ENCODE measurements at places on chromosomes 13 and 19.

DNA sequence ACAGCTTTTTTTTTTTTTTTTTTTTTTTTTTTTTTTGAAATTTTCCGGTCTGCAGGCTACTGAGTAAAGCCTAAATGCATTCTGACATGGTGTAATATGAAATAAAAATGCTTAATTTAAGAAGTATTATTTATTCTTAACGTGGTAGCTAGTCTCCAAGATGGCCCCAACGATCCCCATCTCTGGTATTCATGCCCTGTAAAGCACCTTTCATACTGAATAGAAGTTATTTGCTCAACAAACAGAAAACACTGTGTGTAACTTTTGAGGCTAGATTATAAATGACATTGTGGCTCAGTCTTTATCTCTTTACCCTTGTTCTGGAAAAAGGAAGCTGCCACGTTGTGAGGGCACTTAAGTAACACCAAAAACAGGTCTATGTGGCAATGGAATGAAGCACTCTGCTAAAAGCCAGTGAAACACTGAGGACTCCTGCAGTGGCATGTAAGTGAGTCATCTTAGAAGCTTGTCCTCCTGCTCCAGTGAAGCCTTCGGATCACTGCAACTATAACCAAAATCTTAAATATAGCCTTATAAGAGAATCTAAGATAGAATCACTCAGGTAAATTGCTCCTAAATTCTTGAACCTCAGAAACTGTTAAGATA, 128.7 kb downstream of the UGGT2 start:
- no peaks in the 10 kb centered on the region for H3K36me3 ChIP-seq
- H3K27me3 ChIP-seq = no peaks in the 10 kb centered on the region
- no peak overlapping the region for H3K4me3 ChIP-seq
- H3K4me1 ChIP-seq = no peaks in the 10 kb centered on the region
- no peak overlapping the region for H3K27ac ChIP-seq
- DNase-seq = no peak

GRCh38 chr19:30367421-30367820, 4.8 kb upstream of the ZNF536 start:
- H3K4me1 ChIP-seq = no peaks in the 10 kb centered on the region
- H3K27ac ChIP-seq = no peak overlapping the region
- H3K36me3 ChIP-seq = no peaks in the 10 kb centered on the region
- DNase-seq = no peak

- H3K36me3 ChIP-seq = no peaks in the 10 kb centered on the region
- DNase-seq = no peak
- no peak overlapping the region for H3K27ac ChIP-seq
- no peaks in the 10 kb centered on the region for H3K4me1 ChIP-seq
Measured at GRCh38 chr13:59890054-59890453, 273.7 kb downstream of the DIAPH3 start.

DNA sequence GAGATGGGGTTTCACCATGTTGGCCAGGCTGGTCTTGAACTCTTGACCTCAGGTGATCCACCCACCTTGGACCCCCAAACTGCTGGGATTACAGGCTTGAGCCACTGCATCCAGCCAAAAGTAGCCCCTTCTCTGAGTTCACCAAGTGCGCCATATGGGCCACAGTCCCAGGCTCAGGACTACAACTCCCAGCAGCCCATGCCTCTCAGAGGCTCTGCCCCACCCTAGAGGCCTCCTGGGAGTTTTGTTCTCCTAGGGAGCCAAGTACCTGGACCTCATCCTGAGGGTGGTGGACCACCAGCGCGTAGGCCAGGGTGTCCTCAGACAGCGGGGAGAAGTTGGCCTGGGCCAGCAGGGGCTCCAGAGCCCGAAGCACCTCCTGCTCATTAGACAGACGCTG, 18.8 kb downstream of the TMEM143 start:
- H3K4me3 ChIP-seq = no peak overlapping the region
- no peak for DNase-seq
- H3K36me3 ChIP-seq = no peaks in the 10 kb centered on the region

DNA sequence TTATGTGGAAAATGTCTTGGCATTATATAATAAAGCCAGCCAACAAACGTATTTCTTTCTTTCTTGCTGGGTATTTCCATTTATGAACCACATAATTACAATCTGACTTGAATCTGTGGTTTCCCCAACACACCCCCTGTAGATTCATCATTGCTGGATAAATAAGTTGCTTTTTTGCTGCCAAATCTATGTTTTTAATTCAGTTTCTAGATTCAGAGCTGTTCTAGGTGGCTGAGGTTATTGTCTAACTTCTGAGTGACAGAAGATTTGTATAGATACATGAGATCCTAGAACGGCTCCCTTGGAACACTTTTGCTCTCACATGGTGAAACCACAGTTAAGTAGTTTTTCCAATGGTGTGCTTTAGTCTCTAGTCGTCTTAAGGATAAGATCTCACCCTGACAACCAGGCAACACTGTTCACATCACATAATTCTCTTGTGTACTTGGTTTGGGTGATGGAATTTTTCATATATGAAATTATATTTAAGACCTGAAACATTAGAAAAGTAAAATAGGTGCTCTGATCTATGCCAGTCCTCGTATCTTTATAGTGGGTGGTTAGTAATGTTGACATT, 239.1 kb downstream of the KLF12 start:
- no peaks in the 10 kb centered on the region for H3K27me3 ChIP-seq
- peaks cover 9% of the 10 kb centered on the region for H3K4me1 ChIP-seq
- H3K27ac ChIP-seq = no peak overlapping the region
- no peak overlapping the region for H3K4me3 ChIP-seq
- no peaks in the 10 kb centered on the region for H3K36me3 ChIP-seq
- no peak for DNase-seq

DNA sequence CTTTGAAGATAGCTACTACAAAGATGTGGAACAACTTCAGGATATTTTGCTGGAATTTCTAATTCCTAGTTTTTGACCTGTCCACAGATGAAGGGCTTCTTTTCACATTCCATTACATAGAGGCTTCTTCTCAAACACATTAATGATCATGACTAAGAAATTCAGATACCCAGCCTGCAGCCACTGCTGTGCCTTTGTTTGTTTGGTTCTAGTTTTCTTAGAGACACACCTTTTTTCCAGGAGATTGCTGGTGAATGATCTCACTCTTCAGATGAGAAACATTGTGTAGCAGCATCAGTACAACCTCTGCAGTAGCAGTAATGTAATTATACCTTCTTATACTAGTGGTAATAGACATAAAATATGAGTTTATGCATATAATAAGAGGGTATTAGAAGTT, 5.0 kb downstream of the TDRD3 start:
- H3K27ac ChIP-seq = no peak overlapping the region
- no peak overlapping the region for H3K4me3 ChIP-seq
- DNase-seq = no peak
- no peaks in the 10 kb centered on the region for H3K27me3 ChIP-seq
- H3K36me3 ChIP-seq = no peaks in the 10 kb centered on the region

GRCh38 chr13:75864718-75865117, 228.6 kb downstream of the LMO7 start:
- H3K27ac ChIP-seq = no peak overlapping the region
- H3K4me1 ChIP-seq = no peaks in the 10 kb centered on the region
- H3K36me3 ChIP-seq = no peaks in the 10 kb centered on the region
- no peak for DNase-seq
- no peaks in the 10 kb centered on the region for H3K27me3 ChIP-seq

DNA sequence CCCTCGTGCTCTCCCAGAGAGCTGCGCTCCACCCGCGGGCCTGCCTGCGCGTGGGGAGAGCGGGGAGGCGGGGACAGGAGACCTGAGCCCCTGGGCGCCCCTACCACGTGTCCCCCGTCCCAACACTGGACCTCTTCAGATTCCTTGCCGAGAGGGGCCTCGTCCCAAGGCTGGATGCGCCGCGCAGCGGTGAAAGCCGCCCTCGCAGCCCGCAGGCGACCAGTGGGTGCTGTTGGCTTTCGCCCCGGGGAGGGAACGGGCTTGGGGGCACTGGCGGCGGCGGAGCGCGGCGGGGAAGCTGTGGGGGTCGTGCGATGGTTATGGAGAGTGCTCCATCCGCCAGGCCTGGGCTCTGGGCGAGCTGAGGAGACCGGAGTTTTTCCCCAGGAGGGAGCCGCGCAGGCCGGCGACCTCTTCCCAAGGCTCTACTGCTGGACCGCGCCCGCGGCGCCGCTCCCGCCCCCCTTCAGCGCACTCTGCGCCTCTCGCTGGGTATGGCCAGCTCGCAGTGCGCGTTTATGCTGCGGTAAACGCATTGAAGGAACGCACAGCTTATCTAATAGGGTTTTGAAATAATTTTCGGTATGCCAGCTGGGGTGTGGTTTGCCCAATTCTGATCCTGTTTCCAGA, 17.2 kb upstream of the RNF17 start:
- H3K27me3 ChIP-seq = no peaks in the 10 kb centered on the region
- peaks cover 22% of the 10 kb centered on the region for H3K4me1 ChIP-seq
- no peak for DNase-seq
- no peaks in the 10 kb centered on the region for H3K36me3 ChIP-seq

DNA sequence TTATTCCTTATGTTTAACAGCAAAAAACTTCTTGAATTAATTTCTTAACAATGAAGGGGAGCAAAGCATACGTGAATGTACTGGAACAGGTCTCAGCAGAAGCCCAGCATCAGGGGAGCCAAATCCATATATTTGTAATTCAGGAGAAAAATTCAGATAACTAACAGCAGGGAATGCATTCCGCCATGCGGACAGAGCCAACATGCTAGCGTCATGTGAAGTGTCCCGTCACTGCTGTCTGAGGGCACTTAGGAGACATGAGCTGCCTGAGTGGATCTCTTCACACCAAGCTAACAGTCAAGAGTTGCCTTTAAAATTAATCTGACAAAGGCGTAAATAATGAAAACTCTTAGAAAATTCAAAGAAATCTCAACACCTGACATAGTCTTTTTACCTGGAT, 6.4 kb downstream of the AMER2 start:
- H3K27me3 ChIP-seq = peaks cover 1% of the 10 kb centered on the region
- H3K36me3 ChIP-seq = no peaks in the 10 kb centered on the region
- H3K27ac ChIP-seq = no peak overlapping the region
- DNase-seq = no peak
- H3K4me1 ChIP-seq = no peaks in the 10 kb centered on the region
- no peak overlapping the region for H3K4me3 ChIP-seq

GRCh38 chr13:34412295-34412694, 529.8 kb upstream of the NBEA start:
- no peaks in the 10 kb centered on the region for H3K27me3 ChIP-seq
- DNase-seq = no peak
- no peaks in the 10 kb centered on the region for H3K4me1 ChIP-seq
- H3K36me3 ChIP-seq = no peaks in the 10 kb centered on the region
- H3K4me3 ChIP-seq = no peak overlapping the region

DNA sequence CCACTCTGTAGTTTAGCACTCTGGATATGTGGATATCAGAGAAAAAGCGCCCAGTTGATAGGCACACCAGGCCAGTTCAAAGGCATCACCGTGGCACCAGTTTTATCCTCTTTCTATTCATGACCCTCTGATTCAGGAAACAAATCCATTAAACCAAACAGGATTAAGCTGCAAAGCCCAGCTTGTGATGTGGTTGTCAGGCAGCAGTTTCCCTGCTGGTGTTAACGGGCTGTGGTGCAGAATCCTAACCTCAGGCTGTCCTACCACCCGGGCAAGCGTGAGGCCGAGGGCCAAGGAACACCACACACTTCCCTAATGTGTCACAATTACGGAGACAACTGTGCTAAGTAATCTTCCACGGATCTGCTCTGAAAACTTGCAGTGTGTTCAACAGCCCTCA, 209.1 kb downstream of the OLFM4 start:
- no peak overlapping the region for H3K4me3 ChIP-seq
- no peaks in the 10 kb centered on the region for H3K27me3 ChIP-seq
- no peak overlapping the region for H3K27ac ChIP-seq
- DNase-seq = no peak
- no peaks in the 10 kb centered on the region for H3K36me3 ChIP-seq
- H3K4me1 ChIP-seq = peaks cover 6% of the 10 kb centered on the region

- no peak for DNase-seq
- no peak overlapping the region for H3K4me3 ChIP-seq
- H3K36me3 ChIP-seq = no peaks in the 10 kb centered on the region
- H3K27ac ChIP-seq = no peak overlapping the region
- H3K27me3 ChIP-seq = no peaks in the 10 kb centered on the region
Measured at GRCh38 chr13:89163096-89163495, 1491.9 kb downstream of the SLITRK5 start.

DNA sequence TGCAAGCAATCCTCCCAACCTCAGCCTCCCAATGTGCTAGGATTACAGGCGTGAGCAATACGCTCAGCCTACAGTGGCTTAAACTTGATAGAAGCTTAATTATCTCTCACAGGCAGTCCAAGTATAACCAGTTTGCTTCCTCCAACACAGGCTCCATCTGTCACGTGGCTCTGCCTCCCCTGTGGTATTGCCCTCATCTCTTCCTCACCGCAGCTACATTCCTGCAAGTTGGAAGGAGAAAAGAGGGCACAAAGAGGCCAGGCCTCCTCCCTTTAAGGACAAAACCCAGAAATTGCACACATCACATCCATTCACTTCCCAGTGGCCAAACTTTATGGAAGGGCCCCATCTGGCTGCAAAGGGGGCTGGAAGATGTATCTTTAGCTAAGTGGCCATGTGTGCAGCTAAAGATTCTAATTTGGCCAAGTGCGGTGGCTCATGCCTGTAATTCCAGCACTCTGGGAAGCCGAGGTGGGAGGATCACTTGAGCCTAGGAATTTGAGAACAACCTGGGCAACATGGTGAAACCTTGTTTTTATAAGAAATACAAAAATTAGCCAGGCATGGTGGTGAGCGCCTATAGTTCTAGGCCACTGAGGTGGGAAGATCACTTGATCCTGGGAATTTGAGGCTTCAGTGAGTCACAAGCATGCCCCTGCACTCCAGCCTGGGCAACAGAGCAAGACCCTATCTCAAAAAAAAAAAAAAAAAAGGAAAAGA, 3.1 kb upstream of the SDHAF1 start:
- no peak overlapping the region for H3K27ac ChIP-seq
- H3K4me3 ChIP-seq = no peak overlapping the region
- H3K36me3 ChIP-seq = no peaks in the 10 kb centered on the region
- no peak for DNase-seq
- H3K4me1 ChIP-seq = peaks cover 36% of the 10 kb centered on the region
- no peaks in the 10 kb centered on the region for H3K27me3 ChIP-seq

DNA sequence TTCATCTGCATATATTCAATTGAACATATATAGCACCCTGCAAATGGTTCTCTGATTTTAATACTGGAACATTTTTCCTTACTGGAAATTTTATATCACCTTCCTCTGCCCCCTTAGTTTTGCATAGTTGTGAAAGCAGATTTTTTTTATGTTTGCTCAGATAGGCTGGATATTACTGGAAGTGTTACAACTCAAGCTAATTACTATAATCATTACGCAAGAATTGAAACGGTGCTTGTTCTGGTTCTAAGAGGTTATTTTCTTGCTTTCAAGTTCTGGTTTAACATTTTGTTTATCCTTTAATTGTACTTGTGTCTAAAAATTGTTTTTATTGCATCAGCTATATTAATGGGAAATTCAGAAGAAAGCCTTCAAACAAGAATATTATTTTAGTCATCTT, 95.6 kb upstream of the MYO16 start:
- no peak overlapping the region for H3K27ac ChIP-seq
- no peak overlapping the region for H3K4me3 ChIP-seq
- H3K27me3 ChIP-seq = no peaks in the 10 kb centered on the region
- H3K4me1 ChIP-seq = no peaks in the 10 kb centered on the region
- no peak for DNase-seq

GRCh38 chr13:95343944-95344343, 42.7 kb upstream of the ABCC4 start:
- no peak overlapping the region for H3K27ac ChIP-seq
- H3K4me3 ChIP-seq = no peak overlapping the region
- no peaks in the 10 kb centered on the region for H3K27me3 ChIP-seq
- no peak for DNase-seq
- H3K36me3 ChIP-seq = no peaks in the 10 kb centered on the region
